ENCODE measurements at places on chromosomes 16 and 17. TPM values are rescaled to one million over a fixed set of nuclear protein-coding genes. Genes with fewer than 3 reads are reported as not detected.

DNA sequence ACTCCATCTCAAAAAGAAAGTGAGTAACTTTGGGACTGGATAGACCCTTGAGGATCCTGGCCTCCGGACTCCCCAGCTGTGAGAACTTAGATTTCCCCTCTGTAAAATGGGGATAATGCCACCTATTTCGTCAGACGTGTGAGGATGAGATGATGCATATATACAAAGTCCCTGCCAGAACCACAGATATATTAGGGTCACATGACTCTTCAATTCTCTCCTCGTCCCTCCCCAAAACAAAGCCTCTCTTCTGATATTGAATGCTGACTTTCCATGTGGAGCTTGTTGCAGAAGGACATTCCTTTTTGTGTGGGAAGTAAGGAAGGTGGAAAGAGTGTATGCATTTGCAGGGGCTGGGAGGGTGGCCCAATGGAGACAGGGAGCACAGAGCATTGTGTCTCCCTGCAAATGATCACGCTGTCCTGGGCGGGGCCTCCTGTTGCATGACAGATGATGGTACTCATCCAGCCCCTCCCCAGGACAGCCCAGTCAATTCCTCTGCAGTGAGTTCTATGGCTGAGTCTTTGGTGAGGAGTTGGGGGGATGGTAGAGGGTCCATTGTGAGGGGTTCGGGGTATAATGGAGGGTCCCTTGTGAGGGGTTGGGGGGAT, 35.1 kb upstream of the MGAT5B start:
- DNase-seq, result no peak

DNA sequence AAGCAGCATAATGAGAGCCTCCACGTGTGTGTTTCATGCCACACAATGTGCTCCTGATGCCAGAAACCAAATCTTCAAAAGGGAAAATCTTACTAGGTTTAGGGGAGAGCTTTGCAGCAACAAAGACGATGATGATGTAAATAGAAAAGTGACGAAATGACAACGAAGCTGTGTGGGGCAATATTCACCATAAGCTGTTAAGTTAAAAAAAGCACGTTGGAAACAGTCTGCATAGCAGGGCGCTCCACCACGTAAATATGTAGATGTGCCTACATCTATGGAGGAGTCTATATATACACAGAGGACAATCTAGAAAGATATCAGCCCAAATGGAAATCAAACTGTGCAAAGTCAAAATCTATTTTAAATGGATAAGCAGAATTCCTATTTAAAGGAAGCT, 61.0 kb downstream of the RPH3AL start:
- no peak for DNase-seq

DNA sequence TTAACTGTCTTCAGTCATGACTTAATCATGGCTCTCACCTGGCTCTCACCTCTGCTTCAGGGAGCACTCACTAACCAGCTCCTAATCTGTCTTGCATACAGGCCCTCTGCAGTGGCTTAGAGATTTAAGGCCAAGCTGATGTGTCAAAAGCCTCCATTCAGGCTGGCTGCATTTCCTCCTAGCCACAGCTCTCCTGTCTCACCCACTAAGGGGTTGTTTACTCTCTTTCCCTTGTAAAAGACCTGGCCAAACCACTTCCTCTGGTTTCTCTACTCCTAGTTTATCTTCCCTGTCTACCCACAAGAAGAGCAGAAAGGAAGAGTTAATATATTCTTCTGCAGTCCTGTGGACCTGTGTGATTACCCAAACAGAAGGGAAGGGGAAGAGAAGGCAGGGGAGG, 9.3 kb upstream of the ASIC2 start:
- no peak for DNase-seq

GRCh38 chr16:54407596-54407995, 121.0 kb upstream of the IRX3 start:
- DNase-seq, result no peak

DNA sequence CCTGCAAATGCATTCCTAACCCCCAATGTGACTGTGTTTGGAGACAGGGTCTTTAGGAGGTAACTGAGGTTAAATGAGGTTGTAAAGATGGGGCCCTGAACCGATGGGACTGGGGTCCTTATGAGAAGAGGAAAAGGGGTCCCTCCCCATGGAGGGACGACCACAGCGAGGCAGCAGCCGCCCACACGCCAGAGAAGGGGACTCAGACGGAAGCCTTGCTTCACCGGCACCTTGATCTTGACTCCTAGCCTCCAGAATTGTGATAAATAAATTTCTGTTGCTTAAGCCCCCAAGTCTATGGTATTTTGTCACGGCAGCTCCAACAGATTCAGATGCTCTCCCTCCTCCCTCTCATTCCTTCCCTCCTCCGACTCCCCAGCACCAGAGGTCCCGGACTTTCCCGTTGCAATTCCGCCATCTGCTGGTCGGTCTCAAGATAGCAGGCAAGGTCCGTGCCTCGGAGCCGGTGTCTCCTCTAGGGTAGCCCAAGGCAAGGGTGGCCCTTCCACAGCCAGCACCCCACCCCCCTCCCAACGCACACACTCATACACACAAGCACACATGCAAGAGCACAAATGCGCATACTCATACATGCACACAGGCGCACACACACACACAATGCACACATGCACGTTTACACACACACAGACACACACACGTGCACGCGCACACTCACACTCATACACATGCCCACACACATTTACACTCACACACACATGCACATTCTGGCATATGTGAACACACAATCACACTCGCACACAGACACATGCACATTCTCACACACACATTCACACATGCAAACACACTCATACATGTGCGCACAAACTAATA, 23.1 kb upstream of the C16orf78 start:
- peak; percentile 65 for DNase-seq

The DHRS7B gene
- total RNA-seq, result 30.0 TPM

The G6PC1 gene
- total RNA-seq, result not detected
